NCI-H1436 (cell line): ENCODE measurements at places on chromosomes 5 and 9.

GRCh38 chr9:130779153-130779855, 55.8 kb upstream of the ABL1 start:
- no peak for DNase-seq

GRCh38 chr9:135705376-135705775, 3.4 kb downstream of the KCNT1 start:
- no peak for DNase-seq

DNA sequence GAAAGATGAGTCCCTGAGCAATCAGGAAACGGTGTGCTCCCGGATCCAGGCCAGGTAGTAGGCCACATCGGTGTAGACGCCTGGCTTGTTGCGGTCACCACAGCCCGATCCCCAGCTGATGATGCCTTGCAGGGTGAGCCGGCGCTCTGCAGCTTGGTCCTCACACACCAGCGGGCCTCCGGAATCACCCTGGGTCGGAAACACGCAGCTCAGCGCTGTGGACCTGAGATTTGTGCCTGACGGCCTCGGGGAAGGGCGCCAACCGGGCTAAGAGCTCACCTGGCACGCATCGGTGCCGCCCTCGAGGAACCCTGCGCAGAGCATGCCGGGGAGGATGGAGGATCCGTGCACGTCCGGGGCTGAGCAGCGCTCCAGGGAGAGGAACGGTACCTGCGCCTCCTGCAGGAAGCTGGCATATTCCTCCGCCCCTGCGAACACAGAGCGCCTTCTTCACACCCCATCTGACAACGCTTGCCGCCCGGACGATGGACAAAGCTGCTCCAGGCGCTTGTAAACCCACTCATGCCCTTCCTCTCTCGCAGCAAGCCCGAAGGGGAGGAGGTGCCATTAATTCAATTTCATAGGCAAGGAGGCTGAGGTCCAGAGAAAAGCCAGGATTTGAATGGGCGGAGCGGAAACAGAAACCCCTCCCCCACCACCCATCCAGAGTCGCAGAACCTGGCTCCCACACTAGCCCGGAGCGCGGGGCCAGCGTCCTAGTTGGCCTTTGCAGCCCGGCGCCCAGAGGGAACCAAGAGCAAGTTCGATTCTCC, 2.0 kb upstream of the PFN3 start:
- peak; percentile 67 for DNase-seq

- DNase-seq = no peak
These were observed 454.3 kb upstream of the KLF4 start for GRCh38 chr9:107943901-107944300.

DNA sequence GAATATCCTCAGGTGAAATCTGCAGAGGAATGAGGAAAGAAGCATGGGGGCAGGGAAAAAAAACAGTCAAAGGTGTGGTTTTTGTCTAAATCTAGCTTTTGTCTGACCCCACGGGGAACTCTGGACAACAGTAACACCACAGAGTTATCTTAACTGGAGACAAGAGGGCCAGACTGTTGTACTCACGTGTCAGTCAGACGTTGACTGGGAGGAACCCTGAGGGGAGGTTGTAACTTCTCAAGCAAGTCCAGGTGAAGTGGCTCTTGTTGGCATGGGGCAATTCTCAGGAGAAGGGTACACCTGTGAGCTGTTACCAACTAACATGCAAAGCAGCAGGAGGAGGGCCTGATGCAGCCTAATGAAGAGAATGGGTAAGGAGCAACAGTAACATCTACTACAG, 44.1 kb upstream of the SHISAL2B start:
- DNase-seq = no peak

- no peak for DNase-seq
These were observed 138.3 kb downstream of the CDK5RAP2 start for GRCh38 chr9:120441426-120442307.

- DNase-seq = no peak
These were observed 5.8 kb upstream of the RECK start for GRCh38 chr9:36030871-36031270.

DNA sequence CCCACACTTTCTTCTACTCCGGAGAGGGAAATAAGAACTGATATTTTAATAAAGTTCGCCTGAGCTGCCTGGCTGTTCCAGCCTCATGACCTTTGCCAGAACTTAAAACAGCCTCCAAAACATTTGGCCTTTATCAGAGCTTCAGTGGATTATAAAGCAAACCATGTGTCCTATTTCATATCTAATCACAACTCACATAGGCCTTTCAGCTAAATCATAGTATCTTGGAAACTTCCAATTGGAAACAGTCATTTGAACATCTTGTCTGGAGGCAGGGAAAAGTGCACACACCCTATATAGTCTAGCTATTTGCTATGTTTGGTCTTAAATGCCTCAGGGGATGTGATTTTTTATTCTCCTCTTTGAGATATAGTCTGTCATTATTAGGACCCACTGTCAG, 46.0 kb upstream of the FREM1 start:
- no peak for DNase-seq

- DNase-seq = no peak
These were observed 9.2 kb upstream of the ESM1 start for GRCh38 chr5:54994628-54995027.

GRCh38 chr9:77893706-77894105, 137.9 kb downstream of the GNAQ start:
- DNase-seq = no peak

GRCh38 chr9:137255448-137256114, 454 bp downstream of the NELFB start:
- DNase-seq = no peak

DNA sequence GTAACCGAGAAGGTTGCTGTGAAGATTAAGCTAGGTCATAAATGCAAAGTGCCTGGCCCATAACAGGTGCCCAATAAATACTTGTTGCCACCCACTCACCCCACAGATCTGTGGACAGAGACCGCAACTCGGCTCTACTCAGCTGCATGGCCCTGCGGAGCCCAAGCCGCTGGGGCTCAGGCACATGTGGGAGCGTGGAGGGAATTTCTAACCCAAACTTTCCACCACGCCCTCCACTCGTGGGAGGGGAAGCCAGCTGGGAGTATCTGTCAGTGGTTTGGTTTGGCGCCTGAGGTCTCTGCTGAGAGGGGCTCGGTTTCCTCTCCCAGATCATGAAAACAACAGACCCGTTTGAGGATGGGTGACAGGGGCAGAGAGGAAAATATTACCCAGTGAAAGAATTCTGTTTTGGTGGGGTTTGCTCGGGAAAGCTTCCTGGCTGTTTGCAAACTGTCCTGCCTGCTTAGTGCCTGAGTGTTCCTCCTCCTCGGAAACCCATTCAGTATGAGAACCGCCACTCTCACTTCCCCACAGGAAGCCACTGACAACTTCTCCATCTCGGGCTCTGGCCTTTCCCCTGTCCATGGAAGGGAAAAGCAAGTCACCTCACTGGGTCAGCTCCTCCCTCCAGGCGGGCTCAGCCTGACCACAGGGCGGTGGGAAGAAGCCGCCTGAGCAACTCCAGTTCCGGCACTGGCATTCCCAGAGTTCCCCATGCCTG, 60.1 kb downstream of the RGS3 start:
- no peak for DNase-seq

GRCh38 chr5:81300921-81301270, 491 bp upstream of the ZCCHC9 start:
- DNase-seq = no peak
